ENCODE measurements at places on chromosomes 3 and 15.

DNA sequence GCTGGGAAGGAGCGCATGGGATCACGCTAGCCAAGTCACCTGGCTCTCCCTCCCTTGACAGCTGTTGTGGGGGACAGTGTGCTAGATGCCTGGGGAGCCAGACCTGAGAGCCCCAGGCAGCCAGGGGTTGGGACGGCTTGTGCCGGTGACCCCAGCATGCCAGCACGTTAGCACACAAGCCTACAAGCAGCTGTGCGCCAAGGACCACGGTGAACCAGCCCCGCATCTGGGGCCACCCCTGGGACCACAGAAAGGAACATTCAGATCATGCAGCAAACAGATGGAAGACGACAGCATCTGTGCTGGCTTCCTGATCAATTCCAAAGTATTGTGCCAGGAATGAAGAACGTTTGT, 64.8 kb downstream of the NTRK3 start:
- no peak for DNase-seq

- DNase-seq = no peak
These were observed 10.7 kb upstream of the CNTN6 start for GRCh38 chr3:1082108-1082507.

DNA sequence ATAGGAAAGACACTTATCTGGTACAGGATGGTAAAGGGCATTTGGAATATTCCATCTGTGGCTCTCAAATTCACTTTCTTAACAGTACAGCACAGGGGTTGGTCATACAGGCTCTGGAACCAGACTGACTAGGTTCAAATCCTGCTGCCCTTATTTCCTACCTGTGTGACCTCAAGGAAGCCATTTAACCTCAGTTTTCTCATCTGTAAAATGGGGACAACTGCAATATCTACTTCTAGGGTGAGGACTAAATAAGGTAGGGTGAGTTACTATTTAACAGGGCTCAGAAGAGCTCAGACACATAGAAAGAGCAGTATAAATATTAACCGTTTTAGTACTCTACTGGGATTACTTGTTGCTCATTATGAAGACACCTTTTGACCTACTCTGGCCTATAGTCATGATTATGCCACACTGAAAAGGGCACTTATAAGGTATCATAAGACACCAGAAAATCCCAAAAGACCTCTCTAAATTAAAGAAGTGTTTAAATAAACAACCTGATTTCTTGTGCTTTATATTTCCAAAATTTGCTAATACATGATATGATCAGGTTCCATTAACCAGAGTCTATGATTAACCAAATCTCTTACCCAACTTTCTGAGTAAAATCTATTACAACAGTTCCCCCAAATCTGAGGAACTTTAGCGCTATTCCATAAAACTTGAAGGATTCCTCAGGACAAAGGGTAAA, 6.5 kb downstream of the RFTN1 start:
- no peak for DNase-seq

GRCh38 chr3:42509111-42509510, 6.7 kb downstream of the VIPR1 start:
- DNase-seq = no peak

DNA sequence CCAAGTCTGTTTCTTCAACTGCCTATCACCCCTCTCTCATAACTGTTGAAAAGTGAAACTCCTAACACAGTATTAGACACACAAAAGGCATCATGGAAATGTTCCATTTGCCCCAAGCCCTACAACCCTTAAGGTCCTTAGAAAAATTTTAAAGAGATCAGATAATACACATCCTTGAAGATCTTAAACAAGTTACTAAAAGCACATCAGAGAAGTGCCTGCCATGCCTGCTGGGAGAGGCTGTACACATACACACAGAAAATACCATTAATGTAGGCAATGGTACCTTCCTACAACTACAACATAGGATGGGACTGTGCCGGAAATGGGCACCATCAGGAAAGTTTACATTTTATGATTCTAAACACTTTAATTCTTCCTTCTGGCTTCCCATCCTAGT, 3.3 kb downstream of the ADAM10 start:
- DNase-seq = no peak

DNA sequence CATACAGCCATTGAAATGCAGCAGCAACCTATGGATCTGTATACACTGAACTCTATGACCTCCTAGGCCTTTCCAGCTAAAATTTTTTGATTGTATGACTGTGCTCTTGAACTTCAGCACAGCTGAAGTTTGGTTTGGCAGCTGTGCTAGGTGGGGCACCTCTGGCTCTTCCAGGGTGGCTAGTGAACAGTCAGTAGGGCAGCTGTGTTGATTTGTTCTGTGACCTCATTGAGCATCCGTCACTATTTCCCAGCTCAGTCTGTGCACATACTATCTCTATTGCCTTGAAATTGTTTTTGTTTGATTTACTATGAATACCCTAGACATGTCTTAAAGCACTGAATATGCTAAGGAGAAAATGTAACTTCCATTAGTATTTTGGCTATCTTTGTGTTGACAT, 363.2 kb upstream of the NAALADL2 start:
- DNase-seq = no peak
